Left lung (tissue), 14 donors: ENCODE measurements at places on chromosomes 11 and 22.

GRCh38 chr11:69462106-69462951 lies 19.1 kb upstream of the LINC01488 start:
- DNase-seq = no peak

DNA sequence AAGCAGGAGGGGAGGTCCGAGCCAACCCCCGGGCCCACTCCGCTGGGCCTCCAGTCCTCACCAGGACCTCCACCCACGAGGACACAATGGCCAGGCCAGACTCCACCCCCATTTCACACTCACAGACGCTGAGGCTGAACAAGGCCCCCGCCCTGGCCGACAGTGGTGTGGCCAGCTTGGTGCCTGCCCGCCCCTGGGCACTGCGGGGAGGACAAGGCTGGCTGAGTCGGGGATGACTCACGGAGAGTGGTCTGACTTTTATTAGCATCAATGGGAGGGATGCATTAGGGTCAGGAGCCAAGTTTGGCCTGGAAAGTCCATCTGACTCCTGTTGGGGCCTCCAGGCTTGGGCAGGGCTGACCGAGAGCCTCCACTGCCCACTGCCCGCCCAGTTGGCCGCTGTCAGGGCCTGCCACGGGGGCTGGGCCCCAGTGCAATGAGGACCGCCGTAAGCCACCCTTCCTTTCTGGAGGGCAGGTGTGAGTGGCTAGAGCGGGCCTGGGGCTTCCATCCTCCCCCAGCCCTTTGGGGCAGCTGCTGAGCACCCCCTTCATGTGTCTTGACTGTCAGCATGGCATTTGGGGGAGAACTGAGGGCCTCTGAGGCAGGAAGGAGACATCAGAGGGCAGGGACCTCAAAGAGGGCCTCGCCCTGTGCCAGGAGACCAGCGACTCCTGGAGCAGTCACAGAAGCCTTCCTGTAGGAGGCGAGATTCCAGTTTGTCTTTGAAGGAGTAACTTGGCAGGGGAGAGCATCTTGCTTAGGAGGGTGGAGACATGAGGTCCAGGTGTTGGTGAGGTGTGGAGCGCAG lies 10.6 kb downstream of the TSPAN32 start:
- no peak for DNase-seq

DNA sequence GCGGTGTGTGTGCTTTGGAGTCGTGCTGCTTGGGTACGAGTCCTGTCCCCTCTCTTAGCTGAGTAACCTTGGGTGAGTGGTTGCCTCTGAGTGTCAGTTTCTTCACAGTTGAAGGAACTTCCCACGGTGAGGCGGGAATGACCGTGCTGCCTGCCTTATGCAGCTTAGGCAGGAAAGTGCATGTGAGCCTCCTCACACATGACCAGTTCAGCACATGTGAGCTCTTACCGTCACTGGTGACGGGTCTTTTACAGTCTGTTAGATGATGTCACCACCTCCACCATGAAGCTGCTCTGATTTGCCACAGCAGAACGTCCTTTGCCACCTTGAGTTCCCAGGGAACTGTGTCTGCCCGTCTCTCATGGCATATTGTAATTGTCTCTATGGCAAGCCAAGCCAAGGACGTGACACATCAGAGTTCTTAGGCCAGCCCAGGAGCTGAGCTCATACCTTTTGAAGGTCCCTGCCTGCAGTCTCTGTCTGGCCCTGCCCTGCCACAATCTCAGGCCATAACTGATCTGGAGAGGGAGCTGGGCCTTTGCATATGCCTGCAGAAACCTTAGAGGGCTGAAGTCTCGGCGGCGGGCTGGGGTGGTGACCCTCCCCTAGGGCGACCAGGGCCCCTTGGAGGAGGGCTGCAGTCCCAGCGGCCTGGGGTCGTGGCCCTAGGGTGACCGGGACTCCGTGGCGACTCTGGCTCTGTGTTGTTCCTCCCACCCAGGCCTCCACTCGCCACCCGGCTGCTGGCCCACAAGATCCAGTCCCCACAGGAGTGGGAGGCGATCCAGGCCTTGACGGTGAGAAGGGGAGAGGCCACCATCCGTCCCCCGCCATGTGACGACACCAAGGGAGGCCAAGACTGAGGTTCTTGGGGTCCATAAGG lies 7.8 kb downstream of the GGA1 start:
- no peak for DNase-seq

GRCh38 chr22:29342577-29343312 lies 27.2 kb upstream of the RASL10A start:
- DNase-seq = no peak

GRCh38 chr11:94144216-94144615 lies 15.6 kb downstream of the PANX1 start:
- DNase-seq = no peak

DNA sequence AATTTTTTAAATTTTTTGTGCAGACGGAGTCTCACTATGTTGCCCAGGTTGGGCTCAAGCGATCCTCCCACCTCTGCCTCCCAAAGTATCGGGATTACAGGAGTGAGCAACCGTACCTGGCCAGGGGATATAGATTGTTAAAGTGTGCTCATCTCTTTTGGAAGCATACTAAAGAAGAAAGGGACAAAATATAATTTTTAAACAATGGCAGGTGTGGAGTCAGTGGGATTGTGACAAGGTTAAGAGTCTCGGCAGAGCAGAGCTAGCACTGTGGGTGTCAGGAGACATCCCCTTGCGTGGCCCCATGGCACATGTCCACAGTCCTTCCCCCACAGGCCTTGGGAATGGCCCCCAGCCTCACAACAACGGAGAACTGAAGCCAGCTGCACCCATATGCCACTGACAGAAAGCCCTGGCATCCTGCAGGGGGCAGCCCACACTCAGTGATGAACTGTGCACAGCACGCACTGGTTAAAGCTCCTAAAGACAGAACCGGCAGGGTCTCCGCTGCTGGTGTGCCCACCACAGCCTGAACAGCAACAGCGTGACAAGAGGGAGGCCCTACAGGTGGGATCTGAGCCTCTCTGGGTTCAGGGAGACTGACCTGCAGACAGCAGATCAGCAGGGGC lies 29.9 kb downstream of the SERPIND1 start:
- peak; percentile 49 for DNase-seq

- no peak for DNase-seq
These were observed 36.8 kb downstream of the MYH9 start for GRCh38 chr22:36350751-36351594.

DNA sequence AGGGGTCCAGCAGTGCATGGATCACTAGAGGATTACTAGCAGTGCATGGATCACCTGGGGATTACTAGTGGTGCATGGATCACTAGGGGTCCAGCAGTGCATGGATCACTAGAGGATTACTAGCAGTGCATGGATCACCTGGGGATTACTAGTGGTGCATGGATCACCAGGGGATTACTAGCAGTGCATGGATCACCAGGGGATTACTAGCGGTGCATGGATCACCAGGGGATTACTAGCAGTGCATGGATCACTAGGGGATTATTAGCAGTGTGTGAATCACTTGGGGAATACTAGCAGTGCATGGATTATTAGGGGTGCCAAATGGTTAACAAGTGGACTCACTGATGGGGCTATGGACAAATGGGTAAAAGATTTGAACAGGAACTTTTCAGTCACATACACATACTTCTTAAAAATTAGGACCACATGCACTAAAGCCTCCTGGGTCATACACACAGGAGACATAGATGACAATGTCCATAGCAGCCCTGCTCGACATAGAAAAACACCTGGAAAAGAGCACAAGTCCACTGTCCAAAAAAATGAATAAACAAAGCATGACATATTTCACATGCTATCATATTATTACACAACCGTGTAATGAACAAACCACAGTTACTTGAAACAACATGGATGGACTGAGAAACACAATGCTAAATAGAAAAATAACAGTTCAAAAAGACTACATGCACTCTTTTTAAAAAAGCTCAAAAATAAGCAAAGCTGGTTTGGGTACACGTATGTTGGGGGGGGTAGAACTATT lies 109.8 kb downstream of the CD44 start:
- no peak for DNase-seq

DNA sequence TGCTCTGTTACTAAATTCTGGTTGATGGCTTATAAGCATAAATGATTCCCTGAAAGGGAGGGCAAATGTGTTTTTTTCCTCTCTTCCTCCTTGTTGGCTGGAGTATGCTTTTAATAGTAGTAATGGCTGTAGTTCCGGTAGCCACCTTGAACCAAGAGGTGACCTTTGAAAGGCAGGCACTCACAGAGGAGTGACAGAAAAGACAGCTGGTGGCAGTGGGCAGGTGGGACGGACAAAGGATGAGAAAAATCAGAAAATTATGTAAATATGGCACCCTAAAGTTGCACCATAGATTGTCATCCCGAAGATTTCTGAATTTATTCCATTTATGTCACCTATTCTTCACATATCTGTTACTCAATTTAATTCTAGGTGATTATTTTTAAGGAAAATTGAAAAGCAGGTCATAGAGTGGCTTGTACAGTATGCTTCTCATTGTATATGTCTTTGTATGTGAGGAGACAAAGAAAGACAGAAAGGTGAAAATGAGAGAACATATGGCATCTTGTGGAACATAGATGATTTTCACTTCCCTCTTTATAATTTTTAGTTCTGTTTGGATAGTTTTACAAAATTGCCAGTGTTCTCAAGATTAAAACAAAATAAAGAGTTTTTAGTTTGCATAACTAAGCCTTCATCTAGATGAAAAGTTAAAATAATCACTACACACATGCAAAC lies 17.0 kb downstream of the CASP12 start:
- DNase-seq = no peak

DNA sequence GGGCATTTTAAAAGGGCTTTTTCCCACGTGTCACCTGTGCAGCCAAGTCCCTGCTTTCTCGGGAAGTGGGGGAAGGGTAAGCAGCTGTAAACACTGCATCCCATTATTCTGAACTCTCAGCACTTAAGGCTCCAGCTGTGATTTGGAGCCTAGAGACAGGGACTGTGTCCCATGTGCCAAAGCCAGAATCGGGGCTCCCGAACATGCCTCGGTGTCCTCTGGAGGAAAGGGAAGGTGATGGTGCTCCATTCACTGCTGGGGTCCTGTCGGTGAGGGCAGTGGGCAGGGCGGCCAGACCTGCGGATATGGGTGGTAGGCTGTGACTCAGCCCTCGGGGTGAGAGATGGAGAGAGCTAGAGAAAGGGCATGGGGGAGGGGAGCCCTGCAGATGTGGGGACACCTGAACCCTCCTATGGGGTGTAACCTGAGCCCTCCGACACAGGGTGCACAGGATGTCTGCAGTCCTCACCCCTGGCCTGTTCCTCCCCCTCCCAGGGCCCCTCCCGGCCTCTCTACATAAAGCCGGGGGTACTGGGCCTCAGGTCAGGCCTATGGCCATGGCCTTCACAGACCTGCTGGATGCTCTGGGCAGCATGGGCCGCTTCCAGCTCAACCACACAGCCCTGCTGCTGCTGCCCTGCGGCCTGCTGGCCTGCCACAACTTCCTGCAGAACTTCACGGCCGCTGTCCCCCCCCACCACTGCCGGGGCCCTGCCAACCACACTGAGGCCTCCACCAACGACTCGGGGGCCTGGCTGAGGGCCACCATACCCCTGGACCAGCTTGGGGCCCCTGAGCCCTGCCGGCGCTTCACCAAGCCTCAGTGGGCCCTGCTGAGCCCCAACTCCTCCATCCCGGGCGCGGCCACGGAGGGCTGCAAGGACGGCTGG lies 31.8 kb downstream of the CAPN1 start:
- DNase-seq = peak; percentile 85

DNA sequence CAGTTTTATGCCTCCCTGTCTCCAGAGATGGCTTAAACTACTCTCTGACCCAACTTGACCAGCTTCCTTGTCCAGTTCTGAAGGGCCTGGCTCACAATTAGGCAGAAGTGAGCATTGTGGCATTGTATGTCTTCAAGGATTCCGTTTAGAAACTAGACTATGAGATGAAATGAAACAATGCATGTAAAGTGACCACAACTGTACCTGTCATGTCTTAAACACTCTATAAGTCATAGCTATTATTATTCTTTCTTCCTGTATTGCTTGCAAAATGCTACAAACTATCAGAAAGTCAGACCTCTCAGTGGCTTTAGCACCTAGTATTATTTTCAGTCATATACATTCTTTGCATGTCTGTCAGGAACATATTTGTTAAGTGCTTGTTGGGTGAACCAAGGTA lies 127.9 kb upstream of the MTMR2 start:
- DNase-seq = no peak

GRCh38 chr22:38074181-38075104 lies 9.5 kb downstream of the SLC16A8 start:
- peak; percentile 47 for DNase-seq

GRCh38 chr22:27310966-27311697 lies 490.4 kb downstream of the MN1 start:
- DNase-seq = no peak

- DNase-seq = peak; percentile 36
These were observed 49.7 kb downstream of the TBC1D22A start for GRCh38 chr22:46812034-46812605.

DNA sequence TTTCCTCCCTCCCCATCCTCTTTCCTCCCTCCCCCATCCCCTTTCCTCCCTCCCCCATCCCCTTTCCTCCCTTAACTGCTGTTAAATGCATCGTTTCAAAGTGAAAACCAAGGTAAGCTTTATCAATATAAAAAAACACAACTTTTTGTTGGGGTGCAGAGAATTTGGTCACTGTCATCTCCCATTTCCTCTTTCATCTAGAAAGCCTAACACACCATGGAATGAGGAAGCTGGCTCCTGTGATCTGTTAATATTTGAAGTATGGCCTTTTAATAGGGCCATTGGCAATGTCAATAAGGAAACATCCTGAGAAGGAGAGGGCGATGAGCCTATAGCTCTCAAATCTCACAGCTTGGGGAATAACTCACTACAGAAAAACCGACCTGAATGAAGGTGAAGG lies 7.0 kb downstream of the EXPH5 start:
- DNase-seq = no peak

DNA sequence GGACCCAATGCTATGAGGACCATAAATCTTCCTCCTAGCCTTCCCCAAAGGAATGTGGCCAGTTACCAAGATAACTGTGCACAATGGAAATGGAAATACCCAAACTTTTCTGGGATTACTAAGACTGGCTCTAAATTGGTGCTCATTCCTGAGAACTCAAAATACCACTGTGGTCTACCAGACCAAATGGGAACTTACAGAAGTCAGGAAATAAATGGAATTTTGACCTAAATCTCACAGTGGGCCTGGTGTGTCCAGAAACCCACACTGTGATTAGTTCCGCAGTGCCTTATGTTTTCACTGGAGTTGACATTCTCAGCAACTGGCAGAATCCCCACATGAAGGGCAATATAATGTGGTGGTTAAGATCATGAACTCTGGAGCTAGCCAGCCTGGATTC lies 99.4 kb upstream of the ZC3H12C start:
- DNase-seq = no peak

GRCh38 chr11:128512474-128512996 lies 74.8 kb downstream of the ETS1 start:
- no peak for DNase-seq

DNA sequence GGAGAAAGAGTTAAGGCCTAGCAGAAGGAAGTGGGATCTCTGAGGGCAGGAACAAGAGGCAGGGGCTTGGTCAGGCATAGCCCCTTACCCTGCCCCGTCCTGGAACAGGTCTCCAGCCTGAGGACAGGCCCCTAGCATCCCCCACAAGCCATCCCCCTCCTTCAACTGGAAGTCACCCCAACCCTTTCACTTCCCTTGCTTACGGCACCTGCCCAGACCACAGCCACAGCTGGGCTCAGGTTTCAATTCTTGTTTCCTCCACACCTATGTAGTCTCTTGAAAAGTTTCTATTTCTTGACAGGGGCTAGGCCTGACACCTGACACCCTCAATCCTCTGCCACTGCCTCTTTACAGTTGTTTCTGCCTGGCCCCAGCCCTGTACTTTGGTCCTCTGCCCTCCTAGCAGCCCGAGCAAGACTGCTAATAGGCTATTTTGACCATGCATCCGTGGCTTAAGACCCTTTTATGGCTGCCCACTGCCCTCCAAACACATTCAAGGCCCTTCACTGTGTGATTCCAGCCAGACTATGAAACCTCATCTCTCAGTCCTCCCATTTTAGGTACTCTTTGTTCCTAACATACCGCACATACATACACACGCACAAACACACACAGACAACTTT lies 10.9 kb upstream of the FCHSD2 start:
- DNase-seq = peak; percentile 51
